Activated naive CD8-positive, alpha-beta T cell treated with anti-CD3 and anti-CD28 coated beads for 36 hours (primary cell): ENCODE measurements at places on chromosomes 11 and 22.

GRCh38 chr11:115632061-115632460 is 127.8 kb upstream of the CADM1 start:
- DNase-seq: no peak

- DNase-seq: no peak
Observed at GRCh38 chr11:57407941-57408475, 17.6 kb upstream of the PRG2 start.

- DNase-seq: no peak
Observed at GRCh38 chr22:24289741-24290163, 19.1 kb downstream of the SPECC1L start.

- DNase-seq: no peak
Observed at GRCh38 chr11:119347940-119348605, 1.6 kb upstream of the MFRP start.

DNA sequence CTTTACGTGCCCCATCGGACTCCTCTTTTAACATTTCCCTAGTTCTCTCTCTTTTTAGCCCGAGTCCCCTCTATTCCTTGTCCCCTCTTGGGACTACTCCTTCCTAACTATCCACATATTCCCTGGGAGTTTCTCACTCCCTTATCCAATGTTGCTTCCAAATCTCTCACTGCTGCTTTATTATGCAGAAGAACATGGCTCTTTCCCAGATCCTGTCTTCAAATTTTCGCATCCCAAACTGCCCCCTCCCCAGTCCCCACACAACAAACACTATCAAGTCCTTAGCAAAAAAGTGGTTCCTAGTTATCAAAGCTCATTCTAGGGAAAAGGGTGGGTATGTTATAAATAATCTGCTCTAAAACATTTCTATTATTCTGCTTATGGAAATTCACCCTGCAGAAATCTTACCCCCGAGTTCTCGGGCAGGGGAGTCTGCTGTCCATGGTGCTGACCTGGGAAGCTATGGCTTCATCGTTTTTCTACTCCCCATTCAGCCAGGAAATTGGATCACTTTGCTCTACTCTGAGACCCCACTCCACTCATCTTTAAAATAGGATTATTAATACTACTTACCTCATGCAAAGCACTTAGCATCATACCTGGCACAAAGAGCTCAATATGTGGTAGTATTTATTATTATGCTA is 393.5 kb downstream of the BUD13 start:
- no peak for DNase-seq

DNA sequence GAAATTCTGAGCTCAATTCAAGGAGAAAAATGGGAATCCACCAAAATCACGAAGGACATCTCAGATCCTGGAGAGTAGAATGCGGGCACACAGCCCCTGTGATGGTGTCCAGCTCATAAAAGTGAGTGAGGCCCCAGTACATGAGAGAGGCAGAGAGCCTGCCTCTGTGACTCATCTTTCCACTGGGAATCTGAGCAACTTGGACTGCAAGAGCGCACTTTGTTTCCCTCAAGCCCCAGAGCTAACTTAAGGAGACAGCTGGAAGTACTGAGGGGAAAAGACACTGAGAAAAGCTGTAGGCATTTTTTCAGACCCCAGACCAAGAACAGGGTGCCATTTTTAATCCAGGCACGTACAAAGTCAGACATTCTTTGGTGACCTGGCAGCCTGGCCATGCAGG is 273.7 kb downstream of the C11orf87 start:
- DNase-seq: no peak
